Body of pancreas (tissue), 4 donors: ENCODE measurements at places on chromosomes 2 and 18.

DNA sequence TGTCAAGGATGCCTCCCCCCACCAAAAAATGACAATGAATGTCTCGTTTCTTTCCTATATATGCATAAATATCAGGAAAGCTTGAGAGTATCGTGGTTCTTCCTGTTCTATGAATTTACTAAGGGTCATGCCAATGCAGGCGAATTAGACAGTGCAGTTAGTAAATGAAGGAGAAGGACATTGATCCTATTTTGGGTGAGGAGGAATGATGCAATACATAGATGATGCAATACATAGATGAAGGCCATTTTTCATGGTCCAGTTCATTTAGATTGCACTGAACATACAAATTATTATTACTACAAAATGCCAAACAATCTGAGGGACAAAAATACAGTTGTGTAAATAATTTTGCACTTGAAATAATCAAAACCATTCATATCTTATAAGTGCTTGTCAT lies 1265.0 kb downstream of the LRP1B start:
- H3K27me3 ChIP-seq, result no peaks in the 10 kb centered on the region
- H3K27ac ChIP-seq, result no peak overlapping the region
- H3K4me1 ChIP-seq, result no peaks in the 10 kb centered on the region
- no peaks in the 10 kb centered on the region for H3K36me3 ChIP-seq
- no peak overlapping the region for H3K4me3 ChIP-seq

- no peak overlapping the region for H3K27ac ChIP-seq
- peaks cover 8% of the 10 kb centered on the region for H3K4me1 ChIP-seq
- no peak overlapping the region for H3K4me3 ChIP-seq
- no peaks in the 10 kb centered on the region for H3K36me3 ChIP-seq
These were observed 264.3 kb upstream of the RASGRP3 start for GRCh38 chr2:33212151-33212550.

- H3K4me3 ChIP-seq, result no peak overlapping the region
- no peak for DNase-seq
- peak overlapping the region; percentile 37 for H3K27ac ChIP-seq
These were observed 2.6 kb upstream of the RNF149 start for GRCh38 chr2:101310834-101311695.

- no peaks in the 10 kb centered on the region for H3K27me3 ChIP-seq
- DNase-seq, result no peak
- no peaks in the 10 kb centered on the region for H3K36me3 ChIP-seq
- no peaks in the 10 kb centered on the region for H3K4me1 ChIP-seq
These were observed 705.9 kb downstream of the CCDC85A start for GRCh38 chr2:56889738-56890137.

- no peaks in the 10 kb centered on the region for H3K36me3 ChIP-seq
- H3K4me1 ChIP-seq, result peaks cover 6% of the 10 kb centered on the region
- no peak for DNase-seq
- H3K4me3 ChIP-seq, result no peak within 1 kb of the TSS
- H3K27ac ChIP-seq, result peak within 1 kb of the TSS; percentile 46
- H3K27me3 ChIP-seq, result no peaks in the 10 kb centered on the region
These were observed at the start of gene PDE1A for GRCh38 chr2:182426918-182427240. TSS of gene PDE1A (minus strand) at chr2:182427036.
